ENCODE measurements at places on chromosomes 5 and 9.

DNA sequence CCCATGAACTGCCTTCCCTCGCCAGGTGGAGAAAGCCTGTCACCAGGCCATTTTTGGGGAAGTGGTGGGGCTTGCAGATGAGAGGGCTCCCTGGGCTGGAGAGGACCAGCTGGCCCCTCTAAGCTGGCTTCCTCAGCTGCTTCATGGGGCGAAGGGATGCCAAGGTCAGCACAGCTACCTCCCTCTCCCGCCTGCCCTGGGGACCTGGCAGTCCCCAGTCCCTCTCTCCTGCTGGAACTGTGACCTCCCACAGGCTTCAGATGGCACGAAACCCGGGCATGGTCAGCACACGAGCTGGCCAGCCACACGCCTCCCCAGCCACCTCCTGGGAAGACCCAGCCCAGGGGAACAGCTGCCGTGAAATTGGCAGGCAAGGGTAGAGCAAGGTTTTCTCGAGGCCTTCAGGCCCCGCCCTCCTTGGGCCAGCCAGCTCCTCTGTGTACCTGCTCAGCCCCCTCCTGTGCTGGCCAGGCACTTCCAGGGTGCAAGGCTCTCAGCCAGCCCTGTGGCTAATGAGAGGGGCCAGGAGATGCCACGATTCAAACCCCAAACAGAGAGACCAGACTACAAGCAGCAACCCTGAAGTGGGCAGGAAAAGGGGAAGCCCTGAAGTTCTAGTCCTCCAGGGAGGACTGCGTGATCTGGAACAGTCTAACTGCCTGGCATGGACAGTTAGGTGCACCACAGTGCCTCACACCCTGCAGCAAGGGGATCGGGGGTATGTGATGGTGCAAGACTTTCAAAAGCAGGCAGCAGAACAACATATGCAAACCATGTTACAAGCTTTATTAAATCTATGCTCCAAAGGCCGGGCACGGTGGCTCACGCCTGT is 12.9 kb downstream of the PLPP7 start:
- DNase-seq, result no peak

- DNase-seq, result no peak
Measured at GRCh38 chr5:107564931-107565372, 105.8 kb downstream of the EFNA5 start.

DNA sequence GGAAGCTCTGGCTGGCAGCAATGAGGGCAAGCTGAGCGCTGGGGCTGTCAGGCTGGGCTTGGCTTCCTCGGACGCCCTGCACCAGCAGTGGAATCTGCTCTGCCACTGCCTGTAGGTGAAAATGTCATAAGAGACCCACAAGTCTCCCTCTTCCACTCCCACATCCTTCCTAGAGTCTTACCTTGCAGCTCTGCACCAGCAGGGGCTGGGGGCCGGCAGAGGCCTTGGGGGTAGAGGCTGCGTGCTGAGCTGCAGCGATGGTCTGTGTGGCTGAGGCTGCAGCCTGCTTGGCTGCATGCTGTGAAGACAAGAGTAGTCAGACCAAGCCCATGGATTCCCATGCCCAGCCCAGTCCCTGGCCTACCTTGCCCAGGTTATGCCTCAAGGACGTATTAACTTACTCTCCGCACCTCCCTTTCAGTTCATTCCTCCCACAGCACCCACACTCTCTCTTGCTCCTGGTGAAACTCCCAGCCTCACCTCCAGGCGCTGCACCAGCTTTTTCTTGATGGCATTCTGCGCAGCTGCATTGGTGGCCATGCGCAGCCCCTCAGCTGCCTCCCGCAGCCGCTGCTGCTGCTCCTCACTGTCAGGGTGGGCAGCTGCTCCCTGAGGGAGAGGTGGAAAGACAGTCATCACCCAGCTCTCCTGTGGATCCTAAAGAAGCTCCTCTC is 17.3 kb downstream of the TLN1 start:
- no peak for DNase-seq

DNA sequence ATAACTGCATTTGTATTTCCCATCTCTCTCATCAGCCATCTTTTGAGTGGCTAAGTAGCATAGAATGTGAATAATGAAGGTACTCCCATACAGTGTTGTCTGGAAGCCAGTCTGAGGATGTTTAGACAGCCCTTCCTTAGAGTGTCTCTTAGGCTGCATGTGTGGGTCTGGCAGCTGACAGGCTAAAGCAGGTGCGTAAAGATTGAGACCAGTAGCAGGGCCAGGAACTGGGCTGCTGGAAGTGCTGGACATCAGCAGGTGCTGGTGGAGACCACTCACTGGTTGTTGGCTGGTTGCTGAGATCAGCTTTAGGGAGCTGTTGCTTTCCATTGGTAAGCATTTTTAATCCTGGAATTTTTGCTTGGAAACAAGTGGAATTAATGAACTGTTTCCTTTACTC is 197.5 kb downstream of the PCSK5 start:
- no peak for DNase-seq

DNA sequence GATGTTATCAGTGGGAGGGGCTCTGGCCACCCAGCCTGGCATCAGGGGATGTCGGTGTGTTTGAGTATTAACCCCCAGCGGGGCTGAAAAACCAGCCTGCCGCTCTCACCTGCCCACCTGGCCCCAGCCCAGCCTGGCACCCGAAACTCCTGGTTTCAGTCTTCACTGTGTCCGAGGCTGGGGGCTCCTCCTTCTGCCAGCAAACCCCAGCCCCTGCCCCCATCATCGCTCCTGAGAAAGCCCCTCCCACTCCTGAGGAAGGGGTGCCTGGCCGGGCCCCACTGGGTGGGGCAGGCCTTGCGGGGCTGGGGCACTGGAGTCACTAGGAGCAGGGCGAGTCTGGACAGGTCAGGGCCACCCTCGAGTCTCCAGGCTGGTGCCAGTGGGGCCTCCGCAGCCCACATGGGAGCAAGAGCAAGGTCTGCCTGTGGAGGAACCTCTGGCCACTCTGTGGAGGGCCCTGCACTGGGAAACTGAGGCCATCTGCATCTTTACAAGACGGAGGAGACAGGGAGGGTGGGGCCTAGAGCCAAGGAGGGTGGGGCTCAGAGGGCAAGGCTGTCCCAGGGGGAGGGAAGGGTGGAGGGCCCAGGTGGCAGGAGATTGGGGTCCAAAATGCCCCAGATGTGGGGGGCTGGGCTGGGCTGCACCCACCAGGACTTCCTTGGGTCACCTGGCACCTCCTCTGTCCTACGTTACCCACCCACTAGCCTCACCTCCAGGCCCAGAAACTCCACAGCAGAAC is 51.5 kb upstream of the NOTCH1 start:
- no peak for DNase-seq

DNA sequence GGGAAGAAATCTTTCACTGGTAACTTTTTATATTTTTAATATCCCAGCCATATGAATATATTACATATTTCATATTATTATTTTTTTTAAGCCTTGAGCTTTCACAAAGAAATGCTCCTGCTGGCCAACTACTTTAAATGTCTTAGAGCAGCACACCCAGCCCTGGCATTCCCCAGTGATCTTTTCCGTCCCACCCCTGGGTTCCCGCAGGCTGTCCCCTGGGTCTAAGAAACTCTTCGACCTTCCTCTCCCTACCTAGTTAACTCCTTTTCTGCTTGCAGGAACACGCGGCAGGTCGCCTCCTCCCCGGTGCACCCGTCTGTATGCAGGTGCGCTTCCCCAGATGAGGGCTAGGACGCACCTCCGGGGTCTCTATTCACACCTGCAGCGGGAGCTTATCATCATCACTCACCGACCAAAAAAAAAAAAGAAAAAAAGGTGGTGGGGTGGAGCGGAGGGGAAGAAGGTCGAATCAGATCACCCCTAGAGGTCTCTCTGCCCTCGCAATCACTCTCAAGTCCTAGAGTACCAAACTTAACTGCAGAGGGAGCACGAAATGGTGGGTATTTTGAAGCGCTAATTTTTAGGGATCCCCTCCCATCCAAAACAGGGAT is 696 bp downstream of the ZFP62 start:
- DNase-seq, result no peak

- peak; percentile 32 for DNase-seq
Measured at GRCh38 chr9:130172858-130173665, 858 bp downstream of the NCS1 start.

GRCh38 chr5:112077180-112077579 is 320.2 kb upstream of the NREP start:
- DNase-seq, result no peak

GRCh38 chr9:3863111-3863528 is 337.3 kb upstream of the RFX3 start:
- DNase-seq, result no peak

DNA sequence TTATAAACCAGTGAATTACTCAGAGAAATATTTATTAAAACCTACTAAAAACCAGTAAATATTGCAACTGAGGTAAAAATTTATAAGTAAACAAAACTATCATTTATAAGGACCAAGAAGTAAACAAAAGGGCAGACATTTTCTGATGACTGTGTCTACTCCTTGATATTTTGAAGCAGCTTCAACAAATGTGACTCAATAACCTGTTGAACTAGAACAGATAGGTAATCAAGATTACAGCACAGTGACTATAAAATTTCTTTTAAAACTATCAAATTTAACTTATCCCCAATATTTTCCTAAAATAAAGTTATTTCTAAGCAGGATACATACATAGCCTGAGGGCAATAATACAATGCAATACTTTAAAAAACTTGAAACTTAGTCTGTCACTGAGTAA is 12.8 kb downstream of the ANKRA2 start:
- no peak for DNase-seq

GRCh38 chr9:69748304-69748703 is 11.5 kb downstream of the PTAR1 start:
- DNase-seq, result no peak

DNA sequence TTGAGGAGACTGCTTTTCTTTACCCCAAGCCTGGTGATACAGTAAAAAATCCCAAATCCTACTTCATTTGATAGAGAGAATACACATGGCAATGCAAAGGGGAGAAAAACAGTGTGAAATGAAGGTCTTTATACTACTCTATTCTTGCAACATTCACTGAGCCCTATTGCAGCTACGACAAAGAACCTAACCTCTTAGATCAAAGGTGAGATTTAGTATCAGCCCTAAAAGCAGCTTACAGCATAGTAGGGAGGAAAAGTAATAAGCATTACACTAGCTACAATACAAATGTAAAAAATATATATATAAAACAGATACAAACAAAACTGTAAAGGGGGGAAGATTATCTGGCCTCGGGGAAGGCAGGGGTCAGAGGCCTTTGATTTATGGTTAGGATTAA is 147.1 kb downstream of the MAPKAP1 start:
- no peak for DNase-seq

DNA sequence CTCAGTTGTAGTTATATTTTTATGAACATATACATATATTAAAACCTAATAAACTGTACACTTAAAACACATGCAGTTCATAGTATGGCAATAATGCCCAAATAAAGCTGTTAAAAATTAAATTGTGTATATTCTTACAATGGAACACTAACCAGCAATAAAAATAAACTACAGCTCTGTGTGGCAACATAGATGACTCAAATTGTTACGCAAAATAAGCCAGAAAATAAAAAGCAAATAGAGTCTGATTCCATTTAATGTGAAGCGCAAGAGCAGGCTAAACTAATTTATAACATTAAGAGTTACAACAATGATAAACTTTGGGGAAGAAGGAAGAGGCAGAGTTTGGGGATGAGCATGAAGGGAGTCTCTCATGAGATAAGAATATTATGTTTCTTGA is 597.3 kb downstream of the TLE1 start:
- no peak for DNase-seq

- DNase-seq, result no peak
Measured at GRCh38 chr5:112125903-112126302, 293.2 kb downstream of the EPB41L4A start.

DNA sequence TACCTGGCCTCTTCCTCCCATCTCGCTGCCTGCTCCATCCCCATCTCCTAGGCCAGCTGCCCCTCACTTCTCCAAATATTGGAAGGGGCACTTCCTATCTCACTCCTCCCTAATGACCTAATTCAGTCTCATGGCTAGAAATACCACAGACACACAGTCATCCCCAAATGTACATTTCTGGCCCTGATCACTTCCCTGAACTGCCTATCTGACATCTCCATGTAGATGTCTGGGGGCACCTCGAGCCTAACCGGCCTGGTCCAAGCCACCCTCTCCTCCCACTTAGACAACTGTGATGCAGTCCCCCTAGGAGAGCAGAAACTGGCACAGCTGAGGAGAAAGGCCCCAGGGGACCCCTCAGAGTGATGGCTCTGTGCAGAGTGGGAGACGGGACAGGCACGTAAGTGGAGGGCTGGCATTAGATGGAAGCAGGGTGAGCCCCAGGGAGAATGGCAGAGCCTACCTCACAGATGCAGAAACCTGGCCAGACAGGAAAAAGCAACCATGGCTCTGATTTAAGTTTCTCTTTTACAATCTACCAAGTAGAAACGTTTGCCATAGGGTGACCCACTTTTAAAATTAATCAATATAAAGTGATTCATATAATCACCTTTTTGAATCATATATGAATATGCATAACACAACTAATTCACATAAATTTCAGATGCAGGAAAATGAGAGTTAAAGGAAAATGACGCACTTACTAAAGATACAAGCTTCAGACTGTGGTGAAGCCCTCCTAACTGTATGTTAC is 22.1 kb downstream of the CAMSAP1 start:
- no peak for DNase-seq

DNA sequence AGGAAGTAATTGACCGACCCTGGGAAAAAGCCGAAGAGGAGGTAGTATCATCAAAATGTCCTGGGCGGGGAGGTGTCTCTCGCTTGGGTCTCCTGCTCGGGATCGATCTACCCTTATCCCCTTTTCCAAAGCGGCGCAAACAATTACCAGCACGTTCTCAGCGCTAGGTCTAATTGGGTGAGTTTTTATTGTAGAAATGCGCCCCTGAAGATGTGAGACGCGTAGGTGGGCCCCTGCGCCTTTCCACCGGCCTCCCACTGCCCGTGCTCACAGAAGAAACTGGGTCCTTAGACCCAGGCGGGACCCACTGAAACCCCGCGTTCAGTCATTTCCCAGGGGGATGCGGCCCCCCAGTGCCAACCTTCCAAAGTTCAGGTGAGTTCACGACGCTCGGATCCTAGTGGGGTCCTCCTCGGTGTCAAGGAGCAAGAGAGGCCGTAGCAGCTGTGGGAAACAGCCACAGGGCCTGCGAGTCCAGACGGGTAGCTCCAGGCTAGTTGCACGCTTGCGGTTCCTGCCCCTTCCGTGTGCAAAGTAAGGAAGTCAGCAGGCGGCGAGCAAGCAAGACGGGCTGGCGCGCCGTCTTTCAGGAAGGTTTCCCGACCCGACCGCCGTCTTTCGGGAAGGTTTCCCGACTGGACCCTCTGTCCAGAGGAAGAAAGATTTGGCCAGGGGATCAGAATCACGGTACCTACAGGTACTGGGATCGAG is 1.5 kb downstream of the SMIM32 start:
- no peak for DNase-seq

DNA sequence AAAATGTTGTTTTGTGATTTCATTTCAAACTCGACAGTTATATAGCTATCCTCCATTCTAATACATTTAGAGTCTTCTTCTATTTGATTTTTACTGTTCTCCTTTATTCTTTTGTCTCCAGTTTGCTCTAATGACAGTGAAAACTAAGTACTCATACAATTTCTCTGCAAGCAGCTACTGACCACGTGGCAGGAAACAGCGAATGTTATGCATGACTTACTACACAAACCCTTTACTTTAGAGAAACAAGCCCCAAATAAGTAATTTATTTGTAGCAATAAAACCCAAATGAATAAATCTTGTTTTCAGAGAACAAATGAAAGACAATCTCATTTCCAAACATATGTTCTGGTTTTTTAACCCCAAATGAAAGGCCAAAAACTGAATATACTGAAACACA is 41.9 kb downstream of the CDH6 start:
- no peak for DNase-seq

GRCh38 chr5:138448481-138449398 is 9.9 kb downstream of the REEP2 start:
- DNase-seq, result no peak
